ENCODE measurements at places on chromosomes 4 and X.

DNA sequence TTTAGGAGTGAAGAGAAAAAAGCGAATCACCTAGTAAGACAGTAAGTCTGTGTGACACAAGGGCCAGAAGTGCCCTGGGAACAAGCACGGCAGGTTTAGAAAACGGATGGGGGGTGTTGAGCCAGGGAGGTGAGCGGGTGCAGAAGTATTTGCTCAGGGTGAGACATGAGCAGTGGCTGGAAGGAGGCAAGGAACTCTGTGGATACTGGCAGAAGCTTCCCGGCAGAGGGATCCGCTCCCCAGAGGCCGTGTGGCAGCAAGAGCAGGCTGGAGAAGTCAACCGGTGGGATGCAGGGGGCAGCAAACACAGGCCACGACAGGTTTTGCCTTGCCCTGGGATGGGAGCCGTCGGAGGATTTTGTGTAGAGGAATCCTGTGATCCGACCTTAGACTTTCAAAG is 2.3 kb upstream of the UVSSA start:
- no peaks in the 10 kb centered on the region for H3K27me3 ChIP-seq
- no peak for DNase-seq
- H3K36me3 ChIP-seq, result peaks cover 13% of the 10 kb centered on the region
- H3K4me3 ChIP-seq, result peak overlapping the region; percentile 85
- H3K27ac ChIP-seq, result peak overlapping the region; percentile 92

DNA sequence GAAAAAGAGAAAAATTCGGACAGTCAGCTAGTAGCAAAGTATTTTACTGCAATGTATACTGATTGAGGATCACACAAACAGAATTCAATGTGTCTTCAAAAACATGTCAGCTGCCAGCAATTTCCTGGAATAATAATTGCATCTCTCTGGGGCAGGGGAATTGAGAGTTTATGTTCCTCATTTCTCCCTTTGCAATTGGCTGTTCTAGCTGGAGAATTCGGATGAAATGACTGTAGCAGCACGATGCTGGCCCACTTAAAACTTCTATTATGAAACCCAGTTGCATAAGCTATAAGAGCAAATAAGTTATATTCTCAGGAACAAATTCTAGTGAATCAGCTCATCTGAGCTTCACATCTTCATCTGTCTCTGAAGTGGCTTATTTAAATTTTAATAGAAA is 99.9 kb upstream of the CPEB2 start:
- DNase-seq, result no peak
- H3K4me1 ChIP-seq, result no peaks in the 10 kb centered on the region
- no peak overlapping the region for H3K4me3 ChIP-seq
- peaks cover 1% of the 10 kb centered on the region for H3K27me3 ChIP-seq
- no peaks in the 10 kb centered on the region for H3K36me3 ChIP-seq
- no peak overlapping the region for H3K27ac ChIP-seq

GRCh38 chr4:8725845-8726244 is 133.3 kb downstream of the CPZ start:
- peak; percentile 56 for DNase-seq
- H3K27ac ChIP-seq, result no peak overlapping the region
- peaks cover 4% of the 10 kb centered on the region for H3K4me1 ChIP-seq
- no peak overlapping the region for H3K4me3 ChIP-seq

- no peaks in the 10 kb centered on the region for H3K36me3 ChIP-seq
- no peaks in the 10 kb centered on the region for H3K27me3 ChIP-seq
- H3K4me3 ChIP-seq, result no peak overlapping the region
These were observed 579.0 kb downstream of the INPP4B start for GRCh38 chr4:142267101-142267500.

- no peaks in the 10 kb centered on the region for H3K27me3 ChIP-seq
- H3K36me3 ChIP-seq, result no peaks in the 10 kb centered on the region
- DNase-seq, result no peak
- no peak overlapping the region for H3K27ac ChIP-seq
- H3K4me3 ChIP-seq, result no peak overlapping the region
These were observed 11.9 kb upstream of the MAOA start for GRCh38 chrX:43644124-43644701.

- H3K4me3 ChIP-seq, result no peak overlapping the region
- peaks cover 2% of the 10 kb centered on the region for H3K4me1 ChIP-seq
- H3K36me3 ChIP-seq, result peaks cover 27% of the 10 kb centered on the region
- no peak for DNase-seq
- H3K27ac ChIP-seq, result no peak overlapping the region
- H3K27me3 ChIP-seq, result peaks cover 3% of the 10 kb centered on the region
These were observed 5.1 kb upstream of the CORIN start for GRCh38 chr4:47842985-47843384.

DNA sequence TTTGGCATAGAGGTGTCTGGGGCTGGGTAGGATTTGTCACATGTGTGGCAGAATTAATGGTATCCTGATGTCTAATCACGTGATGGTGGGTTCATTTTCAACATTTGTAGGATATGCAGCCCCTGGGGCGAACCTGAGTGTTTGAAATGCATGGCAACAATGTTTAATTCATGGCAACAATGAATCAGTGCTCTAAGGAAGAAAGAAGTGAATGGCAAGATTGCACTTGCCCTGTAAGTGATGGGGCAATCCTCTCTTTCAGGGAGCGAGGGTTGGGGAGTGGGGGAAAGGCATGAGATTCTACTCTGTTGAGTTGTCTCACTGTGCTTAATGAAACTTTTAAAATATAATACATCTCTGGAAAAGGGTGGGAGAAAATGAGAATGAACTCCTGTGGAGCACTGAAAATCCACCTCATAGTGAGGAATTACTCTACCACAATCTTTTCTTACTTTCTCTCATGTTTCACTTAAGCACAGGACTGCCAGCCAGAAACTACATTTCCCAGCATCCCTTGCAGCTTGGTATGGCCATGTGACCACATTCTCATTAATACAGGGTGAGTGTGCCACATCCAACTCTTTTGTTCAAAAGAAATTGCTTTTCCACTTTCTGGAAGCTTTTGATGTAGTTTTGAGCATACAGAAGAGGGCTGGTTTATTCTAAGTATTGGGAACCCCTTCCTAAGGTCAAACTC is 64.0 kb upstream of the PGM2 start:
- peaks cover 24% of the 10 kb centered on the region for H3K4me1 ChIP-seq
- peak overlapping the region; percentile 29 for H3K4me3 ChIP-seq
- H3K27me3 ChIP-seq, result no peaks in the 10 kb centered on the region
- H3K27ac ChIP-seq, result no peak overlapping the region

DNA sequence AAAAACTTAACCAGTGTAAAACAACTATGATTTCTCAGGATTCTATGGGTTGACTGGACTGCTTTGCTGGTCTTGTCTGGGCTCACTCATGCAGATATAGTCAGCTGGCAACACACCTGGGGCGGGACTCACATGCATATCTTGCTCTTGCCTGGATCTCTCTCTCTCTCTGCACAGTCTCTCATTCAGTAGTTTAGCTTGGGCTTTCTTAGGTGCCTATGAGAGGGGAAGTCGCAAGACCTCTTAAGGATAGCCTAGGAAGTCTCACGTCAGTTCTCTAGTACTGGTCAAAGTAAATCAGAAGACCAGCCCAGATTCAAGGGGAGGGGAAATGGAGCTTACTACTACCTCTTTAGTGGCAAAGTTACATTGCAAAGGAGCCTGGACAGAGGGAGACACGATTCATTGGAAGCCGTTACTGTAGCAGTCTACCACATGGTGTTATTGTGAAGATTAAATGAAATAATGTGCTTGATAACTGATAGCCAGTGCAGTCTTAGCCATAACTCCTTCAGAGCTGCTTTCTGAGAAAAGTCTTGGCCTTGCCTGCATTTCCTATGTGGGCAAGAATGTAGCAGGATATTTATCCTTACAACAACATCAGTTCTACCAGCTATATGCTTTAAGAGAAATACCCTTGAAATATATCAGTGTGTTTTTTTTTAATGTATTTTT is 2.1 kb downstream of the COPS4 start:
- H3K27me3 ChIP-seq, result no peaks in the 10 kb centered on the region
- H3K36me3 ChIP-seq, result no peaks in the 10 kb centered on the region
- peak overlapping the region; percentile 100 for H3K4me3 ChIP-seq
- DNase-seq, result no peak

- H3K27me3 ChIP-seq, result no peaks in the 10 kb centered on the region
- DNase-seq, result no peak
- no peak overlapping the region for H3K4me3 ChIP-seq
- H3K36me3 ChIP-seq, result no peaks in the 10 kb centered on the region
These were observed 30.3 kb downstream of the SORBS2 start for GRCh38 chr4:185781555-185782215.

DNA sequence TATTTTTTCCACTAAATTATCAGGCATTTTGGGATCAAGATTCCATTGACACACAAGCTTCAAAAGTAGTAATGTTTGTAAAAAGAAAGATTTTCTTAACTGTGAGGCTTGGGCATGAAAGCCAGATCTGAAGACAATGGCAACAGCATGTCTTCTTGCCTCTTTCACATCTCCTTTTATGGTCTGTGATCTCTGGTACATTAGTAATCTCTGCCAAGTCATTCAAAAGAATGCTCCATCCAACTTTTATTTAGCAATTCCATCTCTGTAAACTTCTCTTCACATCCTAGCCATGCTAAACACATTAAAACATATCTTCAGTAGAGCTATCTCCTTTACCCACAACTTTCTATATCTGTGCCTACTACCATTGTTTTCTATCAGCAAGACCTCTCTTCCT is 465.4 kb downstream of the FAT4 start:
- H3K4me1 ChIP-seq, result no peaks in the 10 kb centered on the region
- peaks cover 7% of the 10 kb centered on the region for H3K36me3 ChIP-seq
- no peak overlapping the region for H3K27ac ChIP-seq

GRCh38 chr4:87863486-87863885 is 30.7 kb downstream of the MEPE start:
- H3K36me3 ChIP-seq, result no peaks in the 10 kb centered on the region
- H3K27me3 ChIP-seq, result no peaks in the 10 kb centered on the region
- H3K4me3 ChIP-seq, result no peak overlapping the region
- DNase-seq, result no peak
- peaks cover 15% of the 10 kb centered on the region for H3K4me1 ChIP-seq

DNA sequence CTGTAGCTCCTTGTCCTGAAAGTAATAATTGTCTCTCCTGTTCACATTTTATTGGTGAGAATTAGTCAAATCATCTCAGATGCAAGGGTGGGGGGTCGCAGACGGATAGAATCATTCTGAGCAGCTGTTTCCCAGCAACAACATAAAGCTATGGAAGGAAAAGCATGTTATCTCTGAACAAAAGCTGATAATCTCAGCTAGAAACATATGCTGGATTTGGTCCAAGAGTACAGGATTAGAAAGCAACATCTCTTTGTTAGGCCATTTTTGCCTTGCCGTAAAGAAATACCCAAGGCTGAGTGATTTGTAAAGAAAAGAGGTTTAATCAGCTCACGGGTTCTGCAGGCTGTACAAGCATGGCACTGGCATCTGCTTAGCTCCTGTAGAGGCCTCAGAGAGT is 472.8 kb upstream of the BOD1L1 start:
- no peak overlapping the region for H3K27ac ChIP-seq
- no peaks in the 10 kb centered on the region for H3K27me3 ChIP-seq
- no peak for DNase-seq
- H3K4me3 ChIP-seq, result no peak overlapping the region
- H3K4me1 ChIP-seq, result no peaks in the 10 kb centered on the region

- no peak overlapping the region for H3K4me3 ChIP-seq
- H3K27me3 ChIP-seq, result peaks cover 17% of the 10 kb centered on the region
These were observed 123.6 kb upstream of the RBPJ start for GRCh38 chr4:26197018-26197779.

DNA sequence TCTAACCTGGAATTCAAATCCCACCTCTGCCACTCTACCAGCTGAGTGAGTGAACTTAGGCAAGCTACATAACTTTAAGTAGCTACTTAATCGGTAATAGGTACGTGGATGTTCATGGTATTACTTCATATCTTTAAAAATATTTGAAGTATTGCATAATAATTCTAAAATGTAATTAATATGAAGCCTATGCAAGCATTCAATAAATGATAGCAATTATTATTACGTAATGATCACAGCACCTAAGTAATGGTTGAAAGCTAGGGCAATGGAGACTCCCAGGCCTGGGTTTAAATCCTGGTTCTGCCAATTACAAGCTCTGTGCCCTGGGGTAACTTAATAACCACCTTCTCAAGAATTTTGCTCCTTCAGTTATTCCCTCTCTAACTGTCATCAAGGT is 26.7 kb downstream of the LHFPL1 start:
- H3K27ac ChIP-seq, result no peak overlapping the region
- no peak for DNase-seq
- H3K4me3 ChIP-seq, result no peak overlapping the region
- H3K4me1 ChIP-seq, result no peaks in the 10 kb centered on the region
- peaks cover 4% of the 10 kb centered on the region for H3K36me3 ChIP-seq
- H3K27me3 ChIP-seq, result no peaks in the 10 kb centered on the region

GRCh38 chr4:113472864-113473263 is 288.7 kb downstream of the CAMK2D start:
- H3K4me3 ChIP-seq, result no peak overlapping the region
- H3K4me1 ChIP-seq, result peaks cover 11% of the 10 kb centered on the region
- no peak overlapping the region for H3K27ac ChIP-seq

DNA sequence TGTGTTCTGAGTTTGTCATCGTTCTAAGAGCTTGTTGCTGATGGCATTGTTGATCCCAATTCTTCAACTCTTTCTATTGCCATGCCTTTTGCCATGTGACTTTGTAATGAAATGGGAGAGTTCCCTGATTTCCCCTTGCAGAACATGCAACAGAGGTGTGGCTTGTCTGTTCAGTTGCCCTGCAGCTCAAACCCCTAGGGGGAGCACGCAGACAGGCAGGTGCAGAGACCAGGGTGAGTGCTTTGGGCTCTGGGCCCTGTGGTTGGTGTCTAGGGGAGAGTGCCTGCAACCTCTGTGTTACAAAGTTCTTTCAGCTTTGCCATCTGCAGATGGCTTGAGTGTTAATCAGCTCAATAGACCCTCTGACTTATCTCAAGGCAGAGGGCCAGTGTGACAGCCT is 332.7 kb downstream of the MID1IP1 start:
- DNase-seq, result no peak
- no peaks in the 10 kb centered on the region for H3K27me3 ChIP-seq
- H3K4me3 ChIP-seq, result no peak overlapping the region

Measured in type B pancreatic cell (in vitro differentiated cells).